ENCODE measurements at places on chromosomes 1 and 21. TPM values are rescaled to one million over a fixed set of nuclear protein-coding genes. Genes with fewer than 3 reads are reported as not detected.
A peak's percentile ranks its signal among the peaks of the same experiment; 100 is the strongest.

GRCh38 chr1:79811173-79811572, 804.6 kb upstream of the ADGRL4 start:
- peak; percentile 67 for DNase-seq

DNA sequence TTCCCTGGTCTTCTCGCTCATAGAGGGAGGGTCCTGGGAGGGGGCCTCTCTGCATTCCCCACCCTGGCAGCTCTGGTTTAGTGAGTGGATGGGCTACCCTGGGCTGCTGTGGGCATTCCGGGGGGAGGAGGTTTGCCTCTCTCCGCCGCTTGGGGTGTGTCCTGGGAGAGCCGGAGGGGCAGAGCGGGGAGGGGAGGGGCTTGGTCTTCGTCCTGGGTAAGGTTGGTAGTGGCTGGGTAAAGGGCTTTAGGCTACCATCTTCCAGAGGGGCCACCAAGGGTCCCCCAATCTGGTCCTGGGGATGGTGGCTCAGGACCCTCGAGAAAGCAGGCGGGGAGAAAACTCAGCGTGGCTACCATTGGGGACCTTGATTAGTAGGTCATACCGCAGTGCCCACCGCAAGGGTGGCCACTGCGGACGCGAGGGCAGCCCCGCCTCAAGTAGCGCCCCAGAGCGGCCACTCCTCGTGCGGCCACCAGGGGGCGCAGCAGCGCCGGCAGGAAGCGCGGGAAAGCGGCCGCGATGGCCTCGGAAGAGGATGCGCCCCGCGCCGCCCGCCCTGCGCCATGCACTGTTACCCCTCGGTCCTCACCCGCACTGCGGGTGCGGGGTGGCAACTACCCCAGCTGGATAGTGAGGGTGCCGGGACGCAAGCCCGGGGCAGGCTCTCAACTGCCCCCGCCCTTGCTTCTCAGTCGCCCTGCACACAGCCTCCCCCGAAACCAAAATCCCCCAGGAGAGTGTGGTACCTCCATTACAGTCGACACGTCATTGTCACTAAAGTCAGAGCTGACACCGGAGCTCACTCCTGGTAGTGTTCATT, 44.1 kb upstream of the SLC25A33 start:
- DNase-seq = no peak

- peak; percentile 51 for DNase-seq
Measured at GRCh38 chr1:35448344-35448801, 108.8 kb downstream of the KIAA0319L start.

DNA sequence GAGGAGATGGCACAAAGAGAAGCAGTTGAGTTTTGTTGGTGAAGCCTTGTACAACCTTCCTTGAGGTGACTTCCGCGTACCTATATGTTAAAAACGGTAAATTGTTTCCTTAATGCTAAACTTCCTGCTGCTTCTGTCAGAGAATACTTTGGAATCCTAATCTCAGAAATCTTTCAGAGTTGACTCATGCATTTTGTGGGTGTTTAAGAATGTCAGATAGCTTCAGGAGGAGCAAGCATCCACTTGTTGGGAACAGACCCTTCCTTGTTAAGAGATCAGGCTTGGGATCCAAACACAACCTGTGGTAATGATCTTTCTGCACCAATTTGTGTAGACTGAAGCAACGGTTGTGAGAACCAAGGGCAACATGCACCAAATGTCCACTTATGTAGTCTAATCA, 29.5 kb downstream of the AK4 start:
- DNase-seq = peak; percentile 62

GRCh38 chr1:238384381-238384780, 493.7 kb upstream of the ZP4 start:
- DNase-seq = no peak

GRCh38 chr1:13826009-13826408, 126.0 kb downstream of the PRDM2 start:
- DNase-seq = no peak

- no peak for DNase-seq
Measured at GRCh38 chr1:14926818-14927575, 226.6 kb upstream of the TMEM51 start.

GRCh38 chr21:32007456-32007855, 134.6 kb downstream of the HUNK start:
- no peak for DNase-seq

GRCh38 chr1:98157524-98158313, 236.9 kb upstream of the DPYD start:
- no peak for DNase-seq

DNA sequence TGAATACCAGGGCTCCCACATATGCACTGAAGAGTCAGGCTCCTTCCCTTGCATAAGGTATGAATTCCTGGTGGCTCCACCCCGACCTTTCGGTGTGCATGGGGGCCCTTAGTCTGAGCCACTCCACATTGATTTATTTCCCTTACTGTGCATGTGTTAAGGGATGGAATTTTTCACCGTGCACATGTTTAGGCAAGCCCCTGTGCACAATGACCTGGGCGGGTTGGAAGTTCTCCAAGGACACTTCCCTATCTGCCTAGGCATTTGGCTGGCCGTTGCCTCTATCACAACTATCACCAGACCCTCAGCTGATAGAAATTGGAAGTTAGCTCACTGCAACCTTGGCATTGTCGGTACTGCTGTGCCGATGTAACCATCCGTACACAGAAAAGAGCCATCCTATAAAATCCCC, 9.7 kb downstream of the S100A6 start:
- no peak for DNase-seq

DNA sequence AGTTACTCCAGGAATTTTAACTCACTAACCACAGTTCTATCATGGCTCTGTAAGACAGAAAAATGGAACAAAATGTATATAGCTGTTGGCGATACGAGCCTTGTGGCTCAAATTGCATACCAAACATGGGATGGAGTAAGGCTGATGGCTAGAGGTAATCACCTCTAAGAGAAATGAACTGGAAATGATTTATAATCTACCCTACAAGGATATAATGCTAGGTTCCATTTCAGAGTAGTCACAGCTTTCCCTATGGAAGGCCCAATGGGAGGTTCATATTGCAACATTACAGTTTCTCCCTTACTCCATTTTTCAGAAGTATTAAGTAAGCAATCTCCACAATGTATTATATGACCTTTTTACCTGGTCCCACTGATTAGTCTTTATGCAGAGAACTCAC, 61.6 kb downstream of the EDEM3 start:
- DNase-seq = no peak

DNA sequence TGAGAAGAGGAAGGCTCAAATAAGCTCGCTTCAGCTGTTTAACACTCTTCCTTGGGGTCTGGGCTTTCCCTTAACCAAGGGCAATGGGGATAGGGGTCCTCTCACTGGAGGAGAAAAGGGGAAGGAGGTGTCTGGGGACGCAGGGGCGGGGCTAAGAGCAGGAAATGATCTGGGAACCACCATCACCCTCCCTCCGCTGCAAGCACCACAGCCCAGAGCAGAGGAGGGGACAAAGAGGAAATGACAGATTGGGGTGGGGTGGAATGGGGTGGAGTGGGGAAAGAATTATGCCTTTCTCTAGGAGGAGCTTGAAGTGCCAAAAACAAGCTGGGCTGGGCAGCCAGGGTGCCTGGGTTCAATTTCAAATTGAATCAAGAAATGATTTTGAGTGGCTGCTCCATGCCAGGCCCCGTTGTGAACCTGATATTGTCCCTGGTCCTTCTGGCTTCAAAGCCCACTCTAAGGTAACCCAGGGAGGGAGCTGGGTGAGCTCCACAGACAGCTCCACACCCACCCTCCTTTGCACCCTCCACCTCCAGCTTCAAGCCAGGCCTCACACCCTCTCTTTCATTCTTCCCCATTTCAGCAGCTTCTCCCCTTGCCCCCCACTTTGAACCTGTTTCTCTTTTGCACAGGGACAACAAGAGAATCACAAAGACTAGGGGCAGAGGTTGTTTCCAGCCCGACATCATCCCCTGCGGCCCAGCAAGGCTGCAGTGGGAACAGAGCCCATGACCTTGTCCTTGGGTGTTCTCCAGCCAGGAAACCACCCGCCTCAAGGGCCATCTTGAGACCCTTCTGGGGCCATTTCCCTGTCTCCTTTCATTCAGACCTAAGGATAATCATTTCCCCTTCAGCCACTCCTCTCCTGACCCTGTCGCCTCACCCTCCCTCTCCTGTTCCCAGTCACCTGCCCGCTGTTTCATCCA, 1.1 kb downstream of the ARHGAP30 start:
- no peak for DNase-seq

- DNase-seq = no peak
Measured at GRCh38 chr1:110057963-110058518, 12.4 kb downstream of the ALX3 start.

GRCh38 chr1:2433936-2434655, 21.7 kb upstream of the PEX10 start:
- DNase-seq = no peak

OVAAL gene
- total RNA-seq = not detected

OR2M3 gene
- not detected for total RNA-seq

ARHGAP29 gene
- 82.3 TPM for total RNA-seq

OR2AK2 gene
- total RNA-seq = not detected

WNT4 gene
- 0.58 TPM for total RNA-seq

HSPB7 gene
- total RNA-seq = 0.07 TPM

FCRL6 gene
- not detected for total RNA-seq

RIPPLY3 gene
- total RNA-seq = 0.92 TPM

NEGR1 gene
- total RNA-seq = 4.0 TPM
